ENCODE measurements at places on chromosomes 5 and 9.

DNA sequence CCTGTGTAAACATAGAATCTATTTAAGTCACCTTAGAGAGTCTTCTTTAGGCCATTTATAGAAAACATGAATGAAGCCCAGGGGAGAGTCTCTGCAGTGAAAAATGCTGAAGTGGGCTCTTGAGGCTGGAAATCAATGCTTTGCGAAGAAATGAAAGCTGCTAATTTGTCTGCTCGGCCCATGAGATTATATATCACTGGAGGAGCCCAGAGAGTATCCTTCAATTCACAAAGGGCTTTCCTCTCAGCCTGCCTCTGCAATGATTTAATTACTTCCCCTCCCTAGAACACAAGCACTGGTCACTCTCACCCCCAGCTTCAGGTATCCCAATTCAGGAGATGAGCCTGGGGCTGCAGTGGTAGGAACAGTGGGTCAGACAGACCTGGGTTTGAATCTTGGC lies 8.2 kb upstream of the DRD1 start:
- DNase-seq: no peak

DNA sequence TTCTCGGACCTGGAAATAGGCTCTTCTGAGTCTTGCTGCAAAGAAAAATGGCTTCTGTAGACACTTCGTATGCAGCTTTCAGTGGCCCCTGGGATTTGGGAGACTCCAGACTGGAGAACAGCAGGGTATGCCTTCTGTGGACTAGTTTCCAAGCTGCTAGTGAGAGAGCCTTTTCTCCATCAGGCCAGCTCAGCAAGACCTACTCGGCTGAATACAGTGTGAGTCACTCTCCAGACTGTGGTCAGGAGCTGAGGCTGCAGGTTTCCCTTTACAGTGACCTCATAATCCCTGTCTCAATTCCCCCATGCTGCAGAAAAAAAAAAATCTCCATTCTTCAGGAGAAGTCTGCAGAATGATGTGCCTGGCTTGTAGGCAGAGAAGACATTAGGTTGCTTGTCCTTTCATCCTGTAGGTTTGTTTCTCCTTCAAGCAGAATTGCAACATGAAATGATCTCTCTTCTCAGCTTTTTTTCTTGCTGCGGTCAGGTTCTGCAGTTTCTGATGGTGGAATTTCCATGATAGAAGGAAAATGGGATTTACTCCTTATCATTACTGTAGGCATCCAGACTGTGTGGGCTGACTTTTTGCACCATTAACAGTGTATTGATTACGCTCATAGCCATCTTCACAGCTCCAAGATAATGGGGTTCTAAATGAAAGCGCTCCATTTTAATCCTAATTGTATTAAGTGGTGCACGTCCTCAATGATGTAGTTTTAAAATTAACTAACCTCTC lies 78.3 kb upstream of the TNFSF8 start:
- DNase-seq: peak; percentile 86

DNA sequence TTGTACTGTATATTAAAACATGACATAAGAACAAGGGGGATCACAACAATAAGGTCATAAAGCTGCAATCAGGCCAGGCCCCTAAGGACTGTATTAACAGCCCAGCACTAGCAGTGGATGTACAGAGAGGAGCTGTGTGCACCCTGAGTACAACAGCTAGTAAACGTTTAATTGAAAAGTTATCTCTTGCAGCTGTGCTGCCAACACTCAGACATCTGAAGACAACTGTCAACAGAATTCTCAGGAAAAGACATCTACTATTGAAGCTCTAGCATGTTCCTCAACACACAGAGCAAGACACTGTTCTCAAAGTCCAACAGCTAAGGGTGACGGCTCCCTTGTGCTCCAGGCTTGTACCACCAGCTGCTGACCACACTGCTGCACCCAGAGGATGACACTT lies 199.6 kb downstream of the DCP2 start:
- DNase-seq: no peak

DNA sequence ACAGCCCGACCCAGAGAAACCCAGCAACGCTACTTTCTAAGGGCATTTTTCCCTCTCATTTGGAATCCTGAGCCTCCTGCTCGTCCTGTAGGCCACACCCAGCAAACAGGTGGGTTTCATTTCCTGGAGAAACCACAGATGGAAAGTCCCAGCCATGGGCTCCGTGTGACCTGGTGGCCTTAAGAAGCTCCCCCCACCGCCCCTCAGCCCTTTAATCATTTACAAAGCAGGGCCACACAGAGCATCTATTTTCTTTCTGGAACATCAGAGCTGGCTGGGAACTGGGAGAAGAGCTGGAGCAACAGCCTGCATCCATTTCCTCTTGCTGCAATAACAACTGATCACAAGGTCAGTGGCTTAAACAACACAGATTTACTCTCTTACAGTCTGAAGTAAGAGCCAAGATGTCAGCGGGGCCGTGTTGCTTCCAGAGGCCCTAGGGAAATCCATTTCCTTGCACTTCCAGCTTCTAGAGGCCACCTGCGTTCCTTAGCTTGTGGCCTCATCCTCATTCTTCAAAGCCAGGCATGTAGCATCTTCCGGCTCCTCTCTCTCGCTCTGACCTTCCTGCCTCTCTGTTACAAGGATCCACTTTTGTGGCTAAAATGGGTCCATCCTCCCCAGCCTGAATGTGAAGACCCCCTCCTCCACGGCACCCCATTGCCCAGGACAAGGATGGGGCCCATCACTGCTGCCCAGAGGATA lies 40.5 kb downstream of the C9orf50 start:
- DNase-seq: no peak

DNA sequence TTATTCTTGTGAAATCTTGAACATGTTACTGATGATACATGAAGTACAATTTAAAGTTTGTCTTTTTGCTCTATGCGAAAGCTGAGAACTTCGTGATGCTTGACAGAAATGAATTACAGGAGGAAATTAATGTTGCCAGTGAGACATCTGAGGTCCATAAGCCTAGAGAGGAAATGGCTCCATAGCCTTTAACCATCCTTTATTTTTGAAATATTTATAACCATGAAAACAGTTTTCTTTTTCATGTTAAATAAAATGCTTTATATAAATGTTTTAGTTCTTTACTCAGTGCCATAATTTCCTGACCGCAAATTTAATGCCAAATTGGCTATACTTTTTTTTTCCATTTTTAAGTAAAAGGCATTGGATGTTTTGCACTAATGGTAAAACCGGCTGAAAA lies 29.1 kb downstream of the F2RL2 start:
- no peak for DNase-seq

- no peak for DNase-seq
These were observed 2.4 kb upstream of the ANKDD1B start for GRCh38 chr5:75608870-75609269.

DNA sequence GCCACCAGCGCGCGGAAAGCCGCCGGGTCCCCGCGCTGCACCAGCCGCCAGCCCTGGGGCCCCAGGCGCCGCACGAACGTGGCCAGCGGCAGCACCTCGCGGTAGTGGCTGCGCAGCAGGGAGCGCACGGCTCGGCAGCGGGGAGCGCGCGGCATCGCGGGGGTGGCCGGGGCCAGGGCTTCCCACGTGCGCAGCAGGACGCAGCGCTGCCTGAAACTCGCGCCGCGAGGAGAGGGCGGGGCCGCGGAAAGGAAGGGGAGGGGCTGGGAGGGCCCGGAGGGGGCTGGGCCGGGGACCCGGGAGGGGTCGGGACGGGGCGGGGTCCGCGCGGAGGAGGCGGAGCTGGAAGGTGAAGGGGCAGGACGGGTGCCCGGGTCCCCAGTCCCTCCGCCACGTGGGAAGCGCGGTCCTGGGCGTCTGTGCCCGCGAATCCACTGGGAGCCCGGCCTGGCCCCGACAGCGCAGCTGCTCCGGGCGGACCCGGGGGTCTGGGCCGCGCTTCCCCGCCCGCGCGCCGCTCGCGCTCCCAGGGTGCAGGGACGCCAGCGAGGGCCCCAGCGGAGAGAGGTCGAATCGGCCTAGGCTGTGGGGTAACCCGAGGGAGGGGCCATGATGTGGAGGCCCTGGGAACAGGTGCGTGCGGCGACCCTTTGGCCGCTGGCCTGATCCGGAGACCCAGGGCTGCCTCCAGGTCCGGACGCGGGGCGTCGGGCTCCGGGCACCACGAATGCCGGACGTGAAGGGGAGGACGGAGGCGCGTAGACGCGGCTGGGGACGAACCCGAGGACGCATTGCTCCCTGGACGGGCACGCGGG lies at the start of gene TERT:
TSS of gene TERT (minus strand) at position 234 of the 815 bp plus-strand sequence. CDS start at position 155, 79 bp downstream.
- no peak for DNase-seq

GRCh38 chr5:80406980-80407734 lies 707 bp upstream of the ZFYVE16 start:
- DNase-seq: peak; percentile 92

DNA sequence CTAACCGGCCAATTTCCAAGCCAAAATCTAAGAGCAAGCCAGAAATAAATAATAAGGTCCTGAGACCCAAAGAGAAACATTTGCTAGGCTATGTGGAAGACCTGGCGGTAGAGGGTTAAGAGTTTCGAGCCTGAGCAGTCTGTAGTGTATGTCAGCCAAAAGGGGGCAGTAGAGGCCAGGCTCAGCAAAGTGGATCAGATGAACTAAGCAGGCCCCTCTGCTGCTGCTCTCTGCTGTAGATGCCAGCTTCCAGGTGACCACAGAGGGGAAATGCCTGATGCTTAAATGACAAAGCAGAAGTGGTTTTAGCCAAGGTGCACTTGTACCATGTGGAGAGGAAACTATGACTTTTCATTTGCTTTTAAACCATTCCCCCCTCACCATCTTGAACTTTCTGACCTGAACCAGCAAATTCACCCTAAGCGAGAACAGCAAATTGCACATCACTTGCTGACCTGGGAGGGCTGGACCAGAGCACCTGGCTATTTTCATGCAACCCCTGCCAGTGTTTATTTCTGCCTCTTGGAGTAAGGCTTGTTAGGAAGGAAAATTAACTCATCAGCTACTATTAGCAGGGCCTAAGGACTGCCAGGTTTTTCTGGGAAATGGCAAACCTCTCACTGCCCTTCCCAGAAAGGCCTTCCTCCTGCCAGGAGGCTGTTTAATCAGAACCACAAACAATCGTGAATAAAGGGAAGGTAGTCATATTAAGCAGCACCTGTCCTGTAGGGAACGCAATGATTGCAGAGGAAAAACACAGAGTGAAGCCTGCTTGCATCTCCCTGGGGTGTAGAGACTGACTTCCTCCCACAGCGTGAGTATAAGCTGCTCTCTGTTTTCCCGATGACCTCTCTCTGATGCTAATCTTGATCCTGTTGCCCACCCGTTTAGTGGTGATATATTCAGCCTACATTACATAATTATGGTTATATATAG lies 818.2 kb downstream of the TLR4 start:
- peak; percentile 58 for DNase-seq

DNA sequence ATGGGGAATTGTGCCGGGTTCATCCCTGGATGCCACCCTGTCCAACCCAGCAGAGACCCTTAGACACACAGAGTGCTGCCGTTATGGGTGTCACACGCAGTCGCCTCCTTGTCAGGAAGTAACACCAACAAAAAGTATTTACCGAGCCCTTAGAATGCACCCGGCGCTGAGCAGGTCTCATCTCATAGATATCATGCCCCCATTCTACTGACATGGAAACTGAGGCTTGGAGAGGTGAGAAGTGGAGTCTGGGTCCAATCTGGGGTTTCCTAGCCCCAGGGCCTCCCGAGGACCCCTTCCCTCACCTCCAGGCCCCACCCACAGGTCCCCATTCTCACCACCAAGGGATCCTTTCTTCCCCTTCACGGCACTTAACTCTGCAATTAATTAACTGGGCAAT lies 36.8 kb upstream of the BARHL1 start:
- no peak for DNase-seq
